ENCODE measurements at places on chromosomes 6 and 20.

DNA sequence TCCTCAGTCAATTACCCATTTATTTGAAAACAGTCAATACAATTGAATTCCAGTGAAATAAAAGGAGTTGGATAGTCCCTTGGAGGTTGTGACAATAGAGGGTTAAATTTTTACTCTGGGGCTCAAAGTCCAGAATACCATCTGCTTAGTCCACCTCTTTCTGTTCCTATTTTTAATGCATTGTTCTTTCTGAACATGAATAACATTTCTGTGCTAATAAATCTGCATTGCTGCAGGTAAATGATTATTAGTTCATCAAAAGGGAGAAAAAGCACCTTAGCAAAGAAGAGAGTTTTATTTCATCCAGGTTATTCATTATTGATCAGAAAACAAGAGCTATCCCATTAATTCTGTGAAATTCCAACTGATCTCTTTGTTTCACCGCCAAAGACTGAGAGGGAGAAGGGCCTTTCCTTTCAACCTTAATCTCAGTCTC, 166.1 kb upstream of the OLIG3 start:
- ATAC-seq = no peak

GRCh38 chr20:55424968-55425367, 580.4 kb downstream of the CBLN4 start:
- no peak for ATAC-seq

DNA sequence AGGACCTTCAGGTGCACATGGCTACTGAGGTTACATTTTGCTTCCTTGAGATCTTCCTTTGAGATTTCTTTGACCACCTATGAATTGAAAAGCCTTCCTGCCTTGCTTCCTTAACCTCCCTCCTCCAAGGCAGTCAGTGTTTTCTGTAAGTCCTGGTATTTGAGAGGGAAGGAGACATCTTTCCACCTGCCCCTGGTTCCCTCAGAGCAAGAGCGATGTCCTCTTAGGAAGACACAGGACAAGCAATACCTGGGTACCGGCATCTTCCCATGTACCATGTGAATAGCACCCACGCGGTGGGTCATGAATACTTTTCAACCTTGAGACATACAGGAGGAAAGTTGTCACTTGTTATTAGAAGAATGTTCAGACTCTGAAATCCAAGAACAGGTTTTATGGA, 37.1 kb downstream of the GINS1 start:
- ATAC-seq = no peak

GRCh38 chr6:83273596-83273995, 80.4 kb downstream of the RWDD2A start:
- no peak for ATAC-seq

DNA sequence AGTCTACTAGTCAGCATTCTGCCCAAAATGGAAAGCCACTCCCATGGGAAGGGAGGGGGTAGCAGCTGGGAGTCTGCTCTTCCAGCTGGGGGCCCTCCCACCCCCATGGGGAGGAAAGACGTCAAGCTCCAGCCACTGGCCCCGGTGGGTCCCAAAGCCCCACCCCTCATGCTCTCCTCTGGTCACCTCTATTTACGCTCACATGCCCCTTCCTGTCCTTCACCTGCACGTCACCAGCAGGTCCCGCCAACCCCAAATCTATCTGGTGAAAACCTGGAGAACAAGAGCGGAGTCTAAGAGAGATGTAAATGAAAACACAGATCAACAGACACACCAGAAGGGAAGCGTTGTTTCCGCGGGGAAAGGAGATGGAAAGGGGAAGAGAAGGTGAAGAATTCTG, 30.0 kb upstream of the ZBP1 start:
- ATAC-seq = no peak
